ENCODE measurements at places on chromosomes 1 and 21. TPM values are rescaled to one million over a fixed set of nuclear protein-coding genes. Genes with fewer than 3 reads are reported as not detected.

LDLRAD1 gene
- not detected for total RNA-seq

OR14K1 gene
- total RNA-seq, result not detected

OR10K2 gene
- total RNA-seq, result not detected

AGRN gene
- total RNA-seq, result 8.0 TPM

LCE1D gene
- total RNA-seq, result not detected

RAB25 gene
- total RNA-seq, result not detected

GRCh38 chr1:32474954-32475353 lies 10.1 kb downstream of the ZBTB8B start:
- no peak overlapping the region for H3K4me3 ChIP-seq
- H3K4me1 ChIP-seq, result no peaks in the 10 kb centered on the region
- no peaks in the 10 kb centered on the region for H3K36me3 ChIP-seq
- H3K27ac ChIP-seq, result no peak overlapping the region

DNA sequence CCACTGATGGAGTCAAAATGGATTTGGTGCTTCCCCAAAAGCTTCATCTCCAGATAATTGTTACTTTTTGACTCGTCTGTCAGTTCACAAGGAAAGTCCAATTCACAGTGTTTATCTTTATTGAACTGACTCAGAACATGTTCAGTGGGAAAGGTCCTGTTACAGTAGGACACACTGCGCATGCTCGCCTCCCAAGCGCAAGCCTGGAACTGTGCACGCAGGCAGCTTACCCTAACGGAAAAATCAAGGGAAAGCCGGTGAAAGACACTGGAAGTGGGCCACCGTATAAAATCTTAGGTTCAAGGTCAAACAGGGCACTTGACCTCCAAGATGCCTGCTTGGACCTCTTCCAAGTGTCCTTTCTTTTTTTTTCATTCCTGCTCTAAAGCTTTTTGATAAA lies 174.6 kb downstream of the USP25 start:
- no peaks in the 10 kb centered on the region for H3K27me3 ChIP-seq
- H3K36me3 ChIP-seq, result no peaks in the 10 kb centered on the region
- H3K4me1 ChIP-seq, result no peaks in the 10 kb centered on the region
- no peak for DNase-seq

- H3K4me1 ChIP-seq, result peaks cover 70% of the 10 kb centered on the region
- no peaks in the 10 kb centered on the region for H3K36me3 ChIP-seq
- no peak overlapping the region for H3K4me3 ChIP-seq
- no peak overlapping the region for H3K27ac ChIP-seq
Measured at GRCh38 chr1:26700711-26701110, 4.9 kb downstream of the ARID1A start.

DNA sequence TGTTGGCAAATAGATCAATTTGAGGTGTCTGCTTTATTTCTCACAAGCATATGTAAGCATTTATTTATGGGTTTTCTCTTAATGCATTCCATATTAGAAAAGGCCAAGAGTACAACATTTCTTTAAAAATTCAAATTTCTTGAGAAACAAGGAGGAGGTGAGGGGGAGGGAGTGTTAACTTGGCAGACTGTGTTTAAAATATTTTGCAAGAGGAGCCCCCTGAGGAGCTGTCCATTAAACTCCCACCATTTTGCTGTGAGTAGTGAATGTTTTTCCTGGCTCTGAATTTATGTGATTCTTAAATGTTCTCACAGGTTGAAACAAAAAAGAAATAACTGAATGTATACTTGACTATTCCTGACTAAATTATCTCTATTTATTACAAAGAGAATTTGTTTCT lies 363.8 kb downstream of the PTPRC start:
- H3K27me3 ChIP-seq, result no peaks in the 10 kb centered on the region
- no peak overlapping the region for H3K4me3 ChIP-seq
- DNase-seq, result no peak
- H3K4me1 ChIP-seq, result no peaks in the 10 kb centered on the region
- no peaks in the 10 kb centered on the region for H3K36me3 ChIP-seq

GRCh38 chr1:7510389-7510931 lies 260.6 kb upstream of the VAMP3 start:
- H3K4me1 ChIP-seq, result no peaks in the 10 kb centered on the region
- H3K4me3 ChIP-seq, result no peak overlapping the region
- H3K36me3 ChIP-seq, result no peaks in the 10 kb centered on the region
- no peaks in the 10 kb centered on the region for H3K27me3 ChIP-seq
- no peak for DNase-seq

- DNase-seq, result no peak
- no peaks in the 10 kb centered on the region for H3K27me3 ChIP-seq
- no peaks in the 10 kb centered on the region for H3K36me3 ChIP-seq
- H3K4me3 ChIP-seq, result no peak overlapping the region
- H3K4me1 ChIP-seq, result no peaks in the 10 kb centered on the region
Measured at GRCh38 chr1:225380691-225381090, 47.1 kb downstream of the LBR start.

DNA sequence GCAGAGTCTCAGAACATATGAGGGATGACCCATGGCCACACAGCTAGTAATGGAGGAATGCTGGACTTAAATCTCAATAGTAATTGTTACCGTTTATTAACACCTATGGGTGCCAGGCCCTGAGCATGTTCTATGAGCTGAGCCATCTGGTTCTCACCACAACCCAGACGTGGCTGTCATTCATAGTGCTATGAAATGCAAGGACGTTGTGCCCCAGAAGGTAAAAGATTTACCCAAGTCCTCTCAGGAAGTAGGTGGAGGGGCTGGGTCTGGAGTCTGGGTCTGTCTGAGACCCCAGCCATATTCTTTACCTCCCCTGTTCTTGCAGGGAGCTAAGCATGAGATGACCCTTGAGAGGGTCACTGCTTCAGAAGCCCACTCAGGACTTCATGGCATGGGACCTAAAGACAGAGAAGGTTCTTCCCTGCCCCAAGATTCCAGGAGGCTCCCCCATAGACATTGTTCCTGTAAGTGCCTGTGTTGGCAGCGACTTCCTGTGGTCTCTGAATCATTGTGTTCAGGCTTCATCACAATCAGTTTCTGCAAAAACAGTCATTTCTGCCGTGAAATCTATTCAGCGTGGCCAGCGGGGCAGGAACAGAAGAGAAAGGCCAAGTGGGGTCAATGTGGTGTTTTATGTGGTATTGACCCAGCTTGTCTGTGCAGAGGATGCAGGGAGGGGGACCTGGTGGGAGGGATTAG lies 475.4 kb downstream of the PTPRU start:
- no peaks in the 10 kb centered on the region for H3K4me1 ChIP-seq
- no peaks in the 10 kb centered on the region for H3K36me3 ChIP-seq
- DNase-seq, result no peak
- no peak overlapping the region for H3K27ac ChIP-seq

All from CD8-positive, alpha-beta memory T cell (primary cell).